Left forelimb (tissue), 1 donor: ENCODE measurements at places on chromosomes 4 and X.
A peak's percentile ranks its signal among the peaks of the same experiment; 100 is the strongest.

DNA sequence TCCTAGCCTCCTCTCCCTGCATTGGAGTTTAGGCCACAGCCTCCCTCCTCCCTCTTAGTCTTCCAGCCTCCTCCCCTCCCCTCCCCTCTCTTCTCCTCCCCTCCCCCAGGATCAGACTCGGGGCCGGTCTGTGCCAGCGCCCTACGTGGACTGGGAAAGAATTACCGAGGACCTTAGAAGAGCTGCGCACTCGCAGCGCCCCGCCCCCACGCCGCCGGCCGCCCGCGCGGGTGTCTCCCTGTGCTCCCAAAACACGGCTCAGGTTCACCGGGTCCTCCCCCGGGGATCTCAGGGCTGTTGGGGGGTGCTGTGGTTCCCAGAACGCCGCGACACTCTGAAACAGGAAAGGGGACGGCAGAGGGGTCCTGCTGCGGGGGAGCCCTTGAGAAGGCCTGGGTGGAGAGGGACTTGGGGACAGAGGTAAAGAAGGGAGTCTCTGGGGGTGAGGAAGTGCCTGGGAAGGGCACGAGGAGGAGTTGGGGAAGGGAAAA lies 122.3 kb upstream of the TBL1X start:
- DNase-seq = peak; percentile 84

DNA sequence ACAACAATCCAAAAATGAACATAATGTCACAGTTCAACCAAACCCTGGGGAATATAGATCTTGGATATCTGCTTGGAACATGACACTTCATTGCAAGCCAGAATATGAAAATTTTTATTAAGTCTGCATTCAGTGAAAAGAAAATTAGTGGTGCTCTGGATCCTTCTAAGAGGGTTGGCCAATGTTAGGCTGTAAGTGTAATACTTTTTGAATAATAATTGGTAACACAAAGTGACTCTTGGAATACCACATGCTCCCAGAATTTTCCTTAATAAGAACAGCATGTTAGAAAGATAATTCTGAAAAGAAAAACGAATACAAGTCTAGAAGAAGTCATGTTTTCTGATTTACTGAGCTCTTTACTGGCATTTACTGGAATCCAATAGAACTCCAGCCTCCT lies 175.8 kb downstream of the RASL11B start:
- DNase-seq = no peak

- DNase-seq = peak; percentile 64
Measured at GRCh38 chrX:119686087-119686691, 6.8 kb downstream of the SEPTIN6 start.

- no peak for DNase-seq
Measured at GRCh38 chr4:168503652-168504362, 7.0 kb downstream of the PALLD start.

DNA sequence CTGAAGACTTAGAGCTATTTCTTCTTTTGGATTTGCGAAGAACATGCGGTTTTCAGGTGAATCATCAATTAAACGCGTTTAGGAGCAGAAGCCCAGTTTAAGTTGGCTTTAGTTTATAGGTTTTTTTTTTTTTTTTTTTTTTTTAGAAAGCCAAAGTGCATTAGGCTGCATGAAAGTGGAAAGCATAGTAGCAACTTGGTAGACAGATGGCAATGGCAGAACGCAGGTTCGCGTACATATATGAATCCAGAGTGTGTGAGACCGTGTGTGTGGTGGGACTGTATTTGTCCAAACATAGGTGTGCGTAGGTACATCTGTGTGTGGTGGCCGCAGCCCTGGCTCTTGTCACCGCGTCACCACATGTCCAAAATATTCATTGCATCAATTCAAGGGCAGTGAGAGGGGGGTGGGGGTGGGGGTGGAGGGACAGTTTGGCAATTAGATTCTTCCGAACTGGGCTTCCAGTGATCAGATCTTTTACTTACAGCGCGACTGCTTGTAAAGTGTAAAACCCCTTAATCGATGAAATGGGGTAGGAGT lies 901 bp downstream of the JADE1 start:
- peak; percentile 69 for DNase-seq

GRCh38 chr4:132123870-132124623 lies 1025.0 kb upstream of the PCDH10 start:
- DNase-seq = no peak

DNA sequence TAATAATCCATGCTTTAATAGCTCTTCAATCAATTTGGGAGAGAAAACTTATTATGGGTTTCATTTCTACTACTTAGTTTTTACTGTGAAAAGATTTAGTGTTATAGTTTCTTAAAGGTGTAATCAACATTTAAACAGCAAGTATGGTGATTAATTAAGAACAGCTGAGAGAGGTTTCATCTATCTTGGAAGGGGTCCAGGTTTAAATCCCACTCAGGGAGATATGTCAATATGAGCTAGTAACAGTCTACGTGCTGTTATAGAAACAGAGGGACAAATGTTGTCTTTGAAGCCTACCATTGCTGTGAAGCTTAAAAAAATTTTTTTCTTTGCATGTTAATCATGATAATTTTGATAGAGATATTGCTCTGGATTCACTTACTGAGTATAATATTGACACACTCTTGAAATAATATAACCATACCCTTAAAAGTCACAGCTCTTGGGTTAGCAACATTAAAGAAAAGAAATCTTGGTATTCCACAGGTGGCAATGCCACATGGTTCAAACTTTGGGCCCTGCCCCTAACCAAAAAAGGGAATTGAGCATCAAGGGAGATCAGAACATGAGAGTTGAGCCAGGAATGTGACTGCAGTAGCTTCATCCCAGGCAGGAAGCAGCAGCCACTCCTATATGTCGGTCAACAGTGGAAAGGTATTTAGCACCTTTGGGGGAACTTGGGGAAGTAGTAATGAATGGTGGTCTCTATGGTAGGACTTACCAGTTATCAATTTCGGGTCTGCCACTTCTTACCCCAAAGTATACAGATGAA lies 107.8 kb downstream of the ANK2 start:
- no peak for DNase-seq

GRCh38 chrX:109966246-109966645 lies 36.7 kb upstream of the TMEM164 start:
- DNase-seq = no peak

GRCh38 chr4:38884254-38884653 lies 16.6 kb downstream of the FAM114A1 start:
- DNase-seq = no peak

DNA sequence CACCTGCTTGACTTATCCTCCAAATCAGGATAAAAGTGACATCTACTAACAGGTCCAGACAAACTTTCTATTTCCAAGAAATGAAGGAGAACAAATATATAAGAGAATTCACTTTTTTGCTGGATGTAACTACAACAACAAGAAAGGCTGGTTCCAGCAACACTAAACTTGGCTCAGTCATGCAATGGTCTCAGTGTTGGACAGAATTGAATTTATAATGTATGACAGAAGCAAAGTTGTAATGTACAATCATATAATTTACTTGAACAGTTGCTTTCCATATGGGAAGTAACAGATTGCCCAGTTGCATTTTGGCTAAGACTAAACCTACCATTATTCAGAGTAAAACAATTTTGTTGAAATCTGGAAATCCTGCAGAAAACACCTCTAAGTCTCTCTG lies 183.3 kb upstream of the INTU start:
- DNase-seq = no peak
